Testis (tissue), 5 donors: ENCODE measurements at places on chromosomes 6 and 20. TPM values are rescaled to one million over a fixed set of nuclear protein-coding genes. Genes with fewer than 3 reads are reported as not detected.

DNA sequence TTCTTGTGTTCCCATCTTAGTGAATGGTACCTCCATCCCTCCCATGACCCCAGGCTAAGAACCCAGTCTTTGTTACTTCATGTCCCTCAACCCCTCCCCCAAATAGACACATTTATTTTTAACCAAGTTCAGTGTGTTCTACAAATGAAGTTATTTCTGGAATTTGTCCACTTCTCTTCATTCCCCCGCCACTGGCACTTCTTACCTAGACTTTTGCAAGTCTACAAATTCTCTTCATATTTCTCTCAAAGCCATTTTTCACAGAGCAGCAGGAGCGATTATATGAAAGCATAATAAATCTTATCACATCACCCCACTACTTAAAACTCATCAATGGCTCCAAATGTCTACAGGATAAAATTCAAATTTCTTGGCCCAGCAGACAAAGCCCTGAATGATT lies 131.4 kb downstream of the BTBD9 start:
- DNase-seq = no peak

- DNase-seq = no peak
These were observed 1.7 kb downstream of the SCML4 start for GRCh38 chr6:107822176-107823046.

CCM2L gene
- total RNA-seq = 2.7 TPM

TBXT gene
- total RNA-seq = 1.2 TPM

DNA sequence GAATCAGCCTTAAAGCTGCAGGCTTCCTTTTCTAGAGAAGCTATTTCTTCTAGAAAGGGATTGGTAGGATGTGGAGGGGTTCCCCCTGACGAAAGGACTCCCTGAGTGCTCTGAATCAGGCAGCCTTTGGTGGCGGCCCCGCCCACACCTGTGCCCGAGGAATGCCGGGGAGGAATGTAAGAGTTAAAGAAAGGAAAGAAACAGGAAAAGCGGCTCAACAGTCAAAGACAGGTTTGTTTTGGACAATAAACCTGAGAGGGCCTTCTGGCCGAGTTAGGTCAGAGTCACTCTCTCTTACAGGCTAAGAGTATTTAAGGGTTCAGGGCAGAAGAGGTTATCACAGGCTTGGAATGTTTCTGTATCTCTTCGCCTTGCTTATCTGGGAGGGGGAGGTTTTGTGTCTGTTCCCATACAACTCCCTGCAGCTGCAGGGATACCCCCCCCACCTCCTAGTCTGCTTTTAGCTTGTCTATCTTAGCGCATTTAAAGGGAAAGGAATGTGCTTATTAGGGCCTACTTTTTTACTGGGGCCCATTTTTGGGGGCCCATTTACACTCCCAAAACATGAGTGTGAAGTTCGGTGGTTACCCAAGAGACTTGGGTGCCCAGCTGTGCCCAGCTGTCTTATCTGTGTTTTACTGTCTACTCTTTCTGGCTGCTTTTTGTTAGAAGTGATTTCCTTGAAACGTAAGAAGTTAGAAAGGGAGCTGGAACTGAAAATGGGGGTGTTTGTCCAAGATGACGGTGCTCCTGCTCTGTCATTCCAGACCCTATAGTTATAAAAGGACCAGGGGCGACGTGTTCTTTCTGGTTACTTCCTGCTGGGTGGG lies 32.8 kb downstream of the DYNLT1 start:
- peak; percentile 79 for DNase-seq

GRCh38 chr20:23923891-23924435 lies 44.4 kb upstream of the CST5 start:
- DNase-seq = no peak

DNA sequence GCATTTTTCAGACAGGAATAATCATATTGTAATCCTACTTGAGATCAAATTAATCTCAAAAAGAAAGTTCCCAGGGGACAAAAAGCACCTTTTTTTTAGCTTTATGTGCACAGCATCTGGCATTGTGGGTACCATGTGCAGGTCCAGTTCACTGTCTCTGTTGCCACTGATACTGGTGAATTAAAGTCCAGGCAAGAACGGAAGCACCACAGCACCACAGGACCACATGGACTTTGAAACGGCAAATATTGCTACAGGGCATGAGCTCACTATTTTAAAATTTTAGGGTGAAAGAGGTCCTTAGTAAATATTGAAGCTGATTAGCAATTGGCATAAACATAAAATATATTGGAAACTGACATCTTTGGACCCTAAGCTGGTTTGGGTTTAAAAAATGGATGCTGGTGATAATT lies 709.0 kb downstream of the EPM2A start:
- no peak for DNase-seq

SALL4 gene
- 23.5 TPM for total RNA-seq

GRCh38 chr20:1626528-1627199 lies 6.9 kb upstream of the SIRPB1 start:
- DNase-seq = no peak
